NB4 (cell line): ENCODE measurements at places on chromosomes 5 and 9.
A peak's percentile ranks its signal among the peaks of the same experiment; 100 is the strongest.

DNA sequence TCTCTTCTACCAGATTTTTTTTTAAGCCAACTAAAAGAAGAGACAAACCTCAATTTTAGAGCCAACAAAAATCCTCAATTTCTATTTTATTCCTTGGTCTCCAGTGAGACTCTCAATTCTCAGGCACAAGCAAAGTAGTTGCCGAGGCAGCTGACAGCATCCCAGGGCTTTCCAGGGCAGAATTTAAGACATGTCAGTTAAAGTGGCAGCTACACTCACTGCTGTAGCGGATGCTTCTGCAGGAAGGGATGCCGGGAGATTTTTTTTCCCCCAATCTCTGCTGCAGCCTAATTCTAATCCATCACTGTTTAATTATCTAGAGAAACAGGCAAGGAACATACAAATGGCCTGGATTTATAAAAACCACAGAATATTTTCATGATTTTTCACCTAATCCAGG, 57.0 kb downstream of the TTC39B start:
- no peak for DNase-seq

GRCh38 chr9:84447305-84447704, 106.7 kb upstream of the SLC28A3 start:
- DNase-seq: no peak

DNA sequence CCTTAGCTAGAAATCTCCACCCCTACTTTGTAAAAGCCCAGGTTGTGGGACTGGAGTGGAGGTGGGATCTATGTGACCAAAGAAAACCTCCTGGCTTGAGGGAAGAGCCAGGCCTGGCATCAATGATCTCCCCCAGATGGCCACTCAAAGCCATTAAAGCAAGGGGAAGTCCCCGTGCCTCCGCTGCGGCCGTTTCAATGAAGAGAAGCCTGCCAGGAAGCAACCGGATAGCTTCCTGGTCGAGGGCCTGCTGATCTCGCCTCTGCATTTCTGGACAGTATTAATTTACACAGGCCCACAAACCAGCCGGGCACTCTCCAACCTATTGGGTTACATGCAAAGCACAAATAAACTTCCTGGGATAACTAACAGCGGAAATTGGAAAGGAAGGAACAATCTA, 160.5 kb upstream of the MSX2 start:
- no peak for DNase-seq

GRCh38 chr9:33809506-33809905, 7.5 kb upstream of the UBE2R2 start:
- DNase-seq: no peak

DNA sequence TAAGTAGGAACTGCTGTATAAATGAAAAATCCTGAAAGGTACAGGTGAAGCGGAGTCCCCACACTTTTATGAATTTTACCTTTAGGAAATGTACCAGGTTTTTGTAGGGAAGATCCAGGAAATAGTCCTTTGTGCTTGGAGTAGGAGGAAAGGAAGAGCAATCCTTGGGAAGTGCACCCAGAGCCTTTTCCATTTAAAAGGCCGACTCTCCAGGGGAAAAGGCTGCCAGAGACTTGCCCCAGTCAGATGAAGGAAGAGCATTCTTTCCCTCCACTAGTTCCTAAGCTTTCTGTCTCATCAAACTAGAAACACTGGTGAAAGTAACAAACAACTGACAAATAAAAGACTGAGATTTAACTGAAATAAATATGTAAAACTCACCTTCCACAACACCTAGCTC, 779.4 kb upstream of the CDH6 start:
- DNase-seq: no peak

DNA sequence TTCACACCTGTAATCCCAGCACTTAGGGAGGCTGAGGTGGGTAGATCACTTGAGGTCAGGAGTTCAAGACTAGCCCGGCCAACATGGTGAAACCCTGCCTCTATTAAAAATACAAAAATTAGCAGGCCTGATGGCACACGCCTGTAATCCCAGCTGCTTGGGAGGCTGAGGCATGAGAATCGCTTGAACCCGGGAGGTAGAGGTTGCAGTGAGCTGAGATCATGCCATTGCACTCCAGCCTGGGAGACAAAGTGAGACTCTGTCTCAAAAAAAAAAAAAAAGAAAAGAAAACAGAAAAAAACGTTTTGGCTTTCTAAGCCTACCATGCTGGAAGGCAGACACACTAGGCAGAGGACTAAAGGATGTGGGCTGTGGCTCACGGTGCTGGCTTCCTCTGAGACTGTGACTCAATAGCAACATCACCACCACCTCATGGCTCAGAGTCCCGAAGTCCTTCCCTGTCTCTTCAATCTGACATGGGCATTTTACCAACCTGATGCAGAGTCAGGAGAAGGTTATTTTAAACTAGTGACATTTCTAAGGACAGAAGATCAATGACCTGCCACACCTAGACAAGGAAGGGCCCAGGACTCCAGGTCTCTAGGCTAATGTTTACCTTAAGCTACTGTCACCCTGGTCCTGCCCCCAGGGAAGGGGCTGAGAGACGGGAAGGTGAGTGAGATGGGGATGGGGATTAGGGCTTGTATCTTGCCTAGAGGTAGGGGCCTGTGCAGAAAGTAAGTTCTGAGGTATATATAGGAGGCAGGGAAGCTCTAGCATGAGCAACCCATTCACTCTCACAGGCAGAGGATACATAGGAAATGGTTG, 3.7 kb downstream of the ECSCR start:
- peak; percentile 89 for DNase-seq

- DNase-seq: no peak
Observed at GRCh38 chr5:179773686-179774040, 20.1 kb upstream of the LTC4S start.

GRCh38 chr5:16152601-16153568, 26.7 kb downstream of the MARCHF11 start:
- no peak for DNase-seq

DNA sequence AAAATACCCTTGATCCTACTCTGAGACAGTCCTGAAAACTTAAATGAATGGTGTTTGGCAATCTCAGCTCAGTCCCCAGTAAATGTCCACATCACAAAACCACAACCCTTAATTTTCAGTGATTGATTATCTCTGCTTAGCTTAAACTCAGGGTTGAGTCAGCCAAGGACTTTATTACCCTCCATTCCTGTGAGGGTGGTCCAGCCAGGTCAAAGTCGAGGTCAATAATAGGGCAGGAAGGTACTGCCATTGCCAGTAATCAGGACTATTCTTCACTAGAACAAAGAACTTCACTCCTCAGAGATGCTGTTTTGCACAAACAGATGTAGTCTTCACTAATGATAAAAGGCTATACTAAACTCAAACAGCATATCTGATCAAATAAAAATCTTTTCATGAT, 499.4 kb downstream of the ISL1 start:
- DNase-seq: no peak

- no peak for DNase-seq
Observed at GRCh38 chr9:8521112-8521511, 721.5 kb upstream of the DMAC1 start.

- DNase-seq: no peak
Observed at GRCh38 chr9:526904-527591, 312.4 kb downstream of the DOCK8 start.

GRCh38 chr5:102545175-102545574, 46.4 kb upstream of the SLCO6A1 start:
- DNase-seq: peak; percentile 35

DNA sequence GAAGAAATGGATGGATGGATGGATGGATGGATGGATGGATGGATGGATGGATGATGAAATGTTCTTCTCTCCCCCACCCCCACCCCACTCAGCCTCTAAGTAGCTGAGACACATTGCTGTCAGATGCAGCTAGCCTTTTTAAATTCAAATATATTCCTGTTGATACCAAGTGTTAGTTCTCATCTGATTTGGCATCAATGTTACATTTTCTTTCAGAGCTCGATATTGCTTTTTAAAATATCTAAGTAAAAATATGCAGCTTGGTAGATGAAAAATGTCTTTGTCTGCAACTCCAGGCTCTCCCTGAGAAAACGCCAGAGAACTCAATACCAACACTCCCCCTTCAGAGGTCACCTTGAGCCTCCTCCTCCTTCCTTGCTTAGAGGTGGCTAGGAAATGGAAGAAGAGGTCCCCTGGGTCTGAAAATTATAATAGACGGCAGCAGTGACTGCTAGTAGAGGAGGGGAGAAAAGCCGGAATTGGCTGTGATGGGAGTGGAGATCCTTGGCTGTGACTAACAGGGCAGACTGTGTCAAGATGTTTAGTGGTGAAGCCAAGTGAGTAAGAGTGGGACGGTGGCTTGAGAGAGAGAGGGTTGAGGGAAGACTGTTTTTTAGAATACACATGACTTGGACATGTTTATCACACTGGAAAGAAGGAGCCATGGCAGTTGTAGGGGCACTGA, 156.0 kb downstream of the ZNF462 start:
- DNase-seq: no peak

- peak; percentile 80 for DNase-seq
Observed at GRCh38 chr5:132459983-132460838, 30.4 kb downstream of the IRF1 start.

DNA sequence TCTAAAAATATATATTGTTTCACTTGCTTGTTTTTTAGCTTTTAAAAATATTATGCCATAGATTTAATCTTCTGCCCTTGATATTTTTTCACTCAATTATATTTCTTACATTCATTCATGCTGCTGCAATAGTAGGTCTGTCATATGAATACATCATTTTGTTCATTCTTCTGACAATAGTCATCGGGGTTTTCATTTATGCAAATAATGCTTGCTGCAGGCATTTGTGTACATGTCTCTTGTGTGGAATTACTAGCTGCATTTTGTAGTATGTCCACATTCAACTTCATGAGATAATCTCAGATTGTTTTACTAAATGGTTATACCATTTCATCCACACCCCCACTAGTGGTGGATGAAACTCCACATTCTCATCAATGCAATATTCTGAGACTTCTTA, 5.3 kb upstream of the PLPP1 start:
- no peak for DNase-seq

GRCh38 chr9:70510157-70510770, 95.8 kb upstream of the KLF9 start:
- DNase-seq: peak; percentile 18

GRCh38 chr5:61827445-61827975, 478.5 kb upstream of the KIF2A start:
- no peak for DNase-seq

DNA sequence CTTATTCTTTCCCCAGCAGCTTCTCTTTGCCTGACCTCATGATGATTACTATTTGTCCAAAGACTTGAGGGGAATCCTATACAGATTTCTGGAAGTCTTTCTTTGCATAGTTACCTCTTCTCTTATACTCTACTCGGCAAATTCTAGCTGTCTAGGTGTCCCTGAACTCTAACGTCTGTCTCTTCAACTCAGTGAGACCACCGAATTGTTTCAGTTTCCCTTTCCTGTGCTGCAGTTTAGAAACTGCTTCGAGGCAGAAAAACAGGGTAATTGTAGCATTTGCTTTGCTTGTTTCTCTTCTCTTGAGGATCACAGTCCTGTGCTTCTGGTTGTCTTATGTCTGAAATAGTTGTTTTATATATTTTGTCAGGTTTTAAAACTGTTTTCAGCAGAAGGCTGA, 14.8 kb downstream of the LVRN start:
- no peak for DNase-seq

DNA sequence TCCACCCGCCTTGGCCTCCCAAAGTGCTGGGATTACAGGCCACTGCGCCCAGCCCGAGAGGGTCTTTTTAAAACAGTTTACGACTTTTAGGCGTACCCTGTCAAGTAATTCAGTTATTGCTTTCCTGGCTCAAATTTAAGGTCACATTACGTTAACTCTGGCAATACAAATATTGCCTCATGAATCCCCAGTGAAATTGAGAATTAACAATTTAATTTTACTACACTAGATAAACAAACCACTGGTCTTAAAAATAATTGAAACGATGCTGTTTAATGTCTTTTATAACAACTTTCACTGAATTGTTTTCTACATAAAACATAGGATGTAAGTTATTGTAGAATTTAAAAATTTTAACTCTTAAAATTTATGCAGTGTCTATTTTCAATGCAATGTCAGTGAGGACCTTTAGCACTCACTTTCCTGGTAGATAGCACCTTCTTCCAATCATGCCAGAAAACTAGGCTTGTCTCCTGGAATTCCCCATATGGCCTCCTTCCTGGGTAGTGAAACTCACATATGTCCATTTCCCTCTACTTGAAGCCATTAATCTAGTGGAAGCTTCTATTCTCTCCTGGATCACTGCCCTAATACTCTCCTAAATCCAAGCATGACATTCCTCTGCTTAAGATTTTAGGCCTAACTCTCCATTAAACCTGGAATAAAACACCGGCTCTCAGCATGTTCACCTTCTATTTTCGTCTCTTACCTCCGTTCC, 13.5 kb downstream of the BASP1 start:
- DNase-seq: no peak

- peak; percentile 63 for DNase-seq
Observed at GRCh38 chr9:6024035-6024554, 8.7 kb upstream of the RANBP6 start.

GRCh38 chr9:99400184-99400731, 178.2 kb downstream of the SEC61B start:
- DNase-seq: no peak
